Fibroblast of mammary gland (primary cell): ENCODE measurements at places on chromosomes 4 and X.
A peak's percentile ranks its signal among the peaks of the same experiment; 100 is the strongest.

DNA sequence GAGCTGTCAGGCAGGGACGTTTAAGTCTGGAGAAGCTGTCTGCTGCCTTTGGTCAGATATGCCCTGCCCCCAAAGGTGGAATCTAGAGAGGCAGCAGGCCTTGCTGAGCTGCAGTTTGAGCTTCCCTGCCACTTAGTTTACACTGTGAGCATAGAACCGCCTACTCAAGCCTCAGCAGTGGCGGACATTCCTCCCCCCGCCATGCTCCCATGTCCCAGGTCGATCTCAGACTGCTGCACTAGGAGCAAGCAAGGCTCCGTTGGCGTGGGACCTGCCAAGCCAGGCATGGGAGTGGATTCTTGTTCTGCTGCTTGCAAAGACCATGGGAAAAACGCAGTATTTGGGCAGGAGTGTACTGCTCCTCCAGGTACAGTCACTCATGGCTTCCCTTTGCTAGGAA lies 24.3 kb downstream of the PLK4 start:
- no peak for DNase-seq

- no peak for DNase-seq
Observed at GRCh38 chr4:46934726-46935125, 25.7 kb upstream of the COX7B2 start.

- DNase-seq = no peak
Observed at GRCh38 chr4:68209003-68209402, 36.5 kb downstream of the TMPRSS11B start.

DNA sequence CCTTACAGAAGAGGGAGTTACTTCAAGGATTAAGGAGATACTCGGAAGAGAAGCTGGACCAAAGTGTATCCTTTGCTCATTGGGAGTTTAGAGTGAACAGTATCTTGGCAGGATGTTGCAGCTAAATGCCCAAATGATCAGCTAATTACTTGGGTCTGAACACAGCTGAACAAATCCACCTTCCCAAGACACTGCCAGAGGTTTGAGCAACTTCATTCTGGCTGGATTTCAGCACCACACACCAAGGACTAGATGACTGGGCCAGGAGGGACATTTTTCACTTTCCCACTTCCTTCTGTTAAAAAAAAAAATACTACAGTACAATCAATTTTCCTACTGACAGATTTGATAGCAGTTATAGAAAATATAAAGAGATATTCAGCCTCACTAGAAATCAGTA lies 324.6 kb downstream of the MID1IP1 start:
- DNase-seq = no peak

GRCh38 chrX:27555514-27555913 lies 34.6 kb upstream of the DCAF8L2 start:
- peak; percentile 1 for DNase-seq

GRCh38 chrX:52933976-52934703 lies 24.2 kb downstream of the FAM156A start:
- no peak for DNase-seq

DNA sequence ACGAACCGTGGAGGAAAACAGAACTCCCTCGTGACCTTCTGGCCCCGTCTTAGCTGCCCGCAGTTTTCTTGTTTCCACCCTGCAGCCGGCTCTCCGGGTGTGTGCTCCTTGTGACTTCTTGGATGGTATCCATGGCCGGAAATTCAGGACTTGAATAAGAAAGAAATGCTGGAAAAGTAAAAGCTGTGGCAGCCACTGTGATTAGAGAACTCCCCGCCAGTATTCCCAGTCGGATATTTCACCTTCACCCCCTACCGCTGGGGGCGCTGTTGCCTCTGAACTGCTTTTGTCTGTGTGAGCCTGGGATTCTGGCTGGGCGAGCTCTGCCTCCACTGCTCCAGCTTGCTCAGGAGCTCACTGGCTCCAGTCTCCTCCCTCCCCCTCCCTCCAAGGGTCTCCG lies 41.5 kb upstream of the CYP4V2 start:
- peak; percentile 42 for DNase-seq

DNA sequence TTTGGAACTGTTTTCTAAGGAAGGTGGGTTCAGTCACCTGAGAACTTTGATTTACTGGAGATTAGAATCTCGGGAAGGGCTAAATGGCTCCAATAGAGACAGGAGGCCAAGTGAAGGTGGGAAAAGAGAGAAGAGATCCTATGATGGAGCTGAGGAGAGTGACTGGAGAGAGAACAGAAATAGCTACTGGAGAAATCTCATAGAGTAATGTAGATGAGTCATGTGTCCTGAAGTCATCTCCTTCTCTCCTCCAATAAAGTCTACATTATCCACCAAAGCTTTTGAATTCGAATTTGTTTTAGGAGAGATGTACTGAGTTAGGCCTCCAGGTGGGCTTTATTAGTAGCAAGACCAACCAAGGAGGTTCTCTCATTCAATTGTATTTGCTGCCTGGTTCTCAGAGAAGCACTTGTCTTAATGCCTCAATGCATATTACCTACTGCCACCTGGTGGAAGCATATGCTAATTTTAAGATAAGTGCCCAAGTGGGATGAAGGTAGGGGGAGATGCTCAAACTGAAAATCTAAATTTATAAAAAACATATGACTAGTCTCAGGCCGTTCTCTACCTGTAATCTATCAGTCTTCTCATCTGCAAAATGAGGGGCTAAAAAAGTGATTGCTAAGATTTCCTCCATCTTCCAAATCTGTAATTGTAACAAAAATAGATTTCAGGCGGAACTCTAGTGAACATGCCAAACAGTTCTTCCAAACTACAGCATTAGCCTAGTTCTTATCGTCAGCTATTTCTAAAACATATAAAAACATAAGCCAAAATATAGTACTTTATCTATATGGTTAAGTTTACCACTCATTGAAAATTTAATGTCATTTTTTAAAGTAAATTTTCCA lies 24.4 kb downstream of the TXK start:
- DNase-seq = peak; percentile 49

DNA sequence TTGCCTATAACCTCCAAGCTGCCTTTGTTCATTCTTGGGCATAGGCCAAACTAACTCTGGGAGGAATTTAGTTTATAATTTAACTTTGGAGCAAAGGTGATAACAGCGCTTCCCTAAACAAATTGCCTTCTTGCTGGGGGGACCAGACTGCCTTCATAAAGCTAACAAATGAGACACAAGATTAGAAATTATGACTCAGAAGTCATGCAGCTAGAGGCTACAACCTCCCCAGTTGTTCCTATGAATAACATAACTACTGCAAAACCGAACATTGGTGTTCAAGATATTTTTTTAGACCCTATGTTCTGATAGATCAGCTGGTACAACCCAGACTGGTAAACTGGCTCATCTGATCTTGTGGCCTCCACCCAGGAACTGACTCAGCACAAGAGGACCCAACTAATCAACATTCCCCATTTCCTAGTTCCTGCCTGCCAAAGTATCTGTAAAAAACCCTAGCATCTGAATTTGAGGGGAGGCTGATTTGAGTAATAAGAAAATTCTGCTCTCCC lies 22.0 kb upstream of the TMPRSS11B start:
- peak; percentile 20 for DNase-seq

- no peak for DNase-seq
Observed at GRCh38 chr4:131304686-131305085, 1844.4 kb upstream of the PCDH10 start.

GRCh38 chrX:78658845-78659744 lies at the start of gene RTL3:
Gene RTL3 (minus strand): TSS chrX:78659328. CDS start chrX:78658420, 908 bp downstream.
- peak; percentile 86 for DNase-seq

GRCh38 chr4:11622961-11623725 lies 194.4 kb upstream of the HS3ST1 start:
- no peak for DNase-seq

- DNase-seq = no peak
Observed at GRCh38 chr4:142566777-142567176, 279.3 kb downstream of the INPP4B start.

- no peak for DNase-seq
Observed at GRCh38 chr4:135192751-135193535, 991.4 kb upstream of the PABPC4L start.

DNA sequence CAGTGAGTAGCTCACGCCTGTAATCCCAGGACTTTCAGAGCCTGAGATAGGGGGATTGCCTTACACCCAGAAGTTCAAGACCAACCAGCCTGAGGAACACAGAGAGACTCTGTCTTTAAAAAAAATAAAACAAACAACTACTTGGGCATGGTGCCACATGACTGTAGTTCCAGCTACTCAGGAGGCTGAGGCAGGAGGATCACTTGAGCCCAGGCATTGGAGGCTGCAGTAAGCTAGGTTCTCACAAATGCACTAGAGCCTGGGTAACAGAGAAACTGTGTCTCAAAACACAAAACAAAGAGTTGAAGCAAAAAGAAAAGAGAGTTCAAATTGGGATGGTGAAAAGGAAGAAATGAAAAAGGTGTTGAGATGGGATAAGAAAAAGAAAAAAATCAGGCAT lies 10.8 kb downstream of the CAMK2D start:
- no peak for DNase-seq

GRCh38 chrX:68762766-68763165 lies 66.1 kb upstream of the EFNB1 start:
- no peak for DNase-seq

DNA sequence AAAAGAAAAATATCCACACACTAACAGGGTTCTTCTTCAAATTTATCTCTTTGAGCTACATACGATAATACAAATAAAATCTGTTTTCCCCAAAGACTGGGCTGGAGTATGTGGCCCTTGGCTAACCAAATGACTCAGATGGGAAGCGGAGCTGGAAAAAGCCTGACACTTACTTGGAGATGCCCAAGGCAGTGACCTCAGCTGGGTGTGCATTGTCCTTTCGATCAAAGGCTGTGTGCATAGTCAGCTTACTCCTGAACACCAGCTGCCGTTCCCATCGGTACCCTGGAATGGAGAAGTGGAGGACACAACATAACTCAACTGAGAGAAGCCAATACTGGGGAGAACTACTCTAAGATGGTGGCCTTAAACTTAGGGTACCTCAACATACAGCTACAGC lies 95.1 kb downstream of the CDS1 start:
- DNase-seq = peak; percentile 32

- no peak for DNase-seq
Observed at GRCh38 chr4:10272511-10272910, 155.9 kb upstream of the WDR1 start.

- DNase-seq = no peak
Observed at GRCh38 chrX:109487640-109488039, 5.8 kb upstream of the GUCY2F start.

- DNase-seq = peak; percentile 95
Observed at GRCh38 chrX:134603806-134604700, 54.2 kb downstream of the PLAC1 start.

DNA sequence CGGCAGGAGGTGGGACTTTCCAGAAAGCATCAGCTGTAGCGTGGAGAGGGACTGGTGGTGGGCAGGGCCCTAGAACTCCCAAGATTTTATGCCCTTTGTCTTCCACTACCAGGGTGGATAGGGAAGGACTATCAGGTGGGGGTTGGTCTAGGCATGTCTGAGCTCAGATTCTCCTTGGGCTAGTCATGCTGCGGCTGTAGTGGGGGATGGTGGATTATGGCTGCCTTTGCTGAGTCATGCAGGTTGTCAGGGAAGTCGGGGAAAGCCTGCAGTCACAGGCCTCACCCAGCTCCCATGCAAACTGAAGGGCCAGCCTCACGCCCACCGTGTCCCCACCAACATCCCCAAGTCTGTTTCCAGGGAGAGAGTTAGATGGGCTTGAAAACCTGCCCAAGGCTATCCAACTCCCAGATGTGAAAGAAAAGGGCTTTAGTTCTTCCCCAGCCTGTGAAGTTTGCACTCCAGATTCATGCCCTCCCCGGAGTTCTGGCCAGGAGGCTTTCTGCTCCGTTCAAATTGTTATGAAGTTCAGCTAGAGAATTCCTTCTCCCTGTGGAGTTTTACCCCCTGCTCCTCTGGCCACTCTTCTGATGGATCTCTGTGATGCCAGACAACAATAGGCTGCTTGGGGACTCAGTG lies 13.4 kb upstream of the MEPE start:
- DNase-seq = peak; percentile 80

DNA sequence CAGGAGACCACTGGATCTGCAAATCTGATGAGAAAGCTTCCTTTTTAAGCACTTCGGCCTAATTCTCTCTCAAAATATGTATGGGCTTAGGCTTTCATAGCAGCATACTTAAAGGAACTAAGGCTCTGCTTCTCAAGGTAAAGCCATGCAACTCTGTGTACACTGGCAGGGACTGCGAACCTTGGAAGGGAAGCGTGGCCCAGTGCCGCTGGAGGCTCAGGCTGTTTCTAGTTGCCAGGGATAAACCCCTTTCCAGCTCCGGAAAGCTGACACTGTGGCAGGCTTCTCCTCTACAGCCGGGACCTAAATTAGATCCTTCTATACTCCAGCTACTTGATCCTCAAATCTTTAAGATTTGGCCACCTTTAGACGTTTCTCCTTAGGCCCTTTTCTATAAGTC lies 1091.3 kb upstream of the TENM3 start:
- DNase-seq = no peak

DNA sequence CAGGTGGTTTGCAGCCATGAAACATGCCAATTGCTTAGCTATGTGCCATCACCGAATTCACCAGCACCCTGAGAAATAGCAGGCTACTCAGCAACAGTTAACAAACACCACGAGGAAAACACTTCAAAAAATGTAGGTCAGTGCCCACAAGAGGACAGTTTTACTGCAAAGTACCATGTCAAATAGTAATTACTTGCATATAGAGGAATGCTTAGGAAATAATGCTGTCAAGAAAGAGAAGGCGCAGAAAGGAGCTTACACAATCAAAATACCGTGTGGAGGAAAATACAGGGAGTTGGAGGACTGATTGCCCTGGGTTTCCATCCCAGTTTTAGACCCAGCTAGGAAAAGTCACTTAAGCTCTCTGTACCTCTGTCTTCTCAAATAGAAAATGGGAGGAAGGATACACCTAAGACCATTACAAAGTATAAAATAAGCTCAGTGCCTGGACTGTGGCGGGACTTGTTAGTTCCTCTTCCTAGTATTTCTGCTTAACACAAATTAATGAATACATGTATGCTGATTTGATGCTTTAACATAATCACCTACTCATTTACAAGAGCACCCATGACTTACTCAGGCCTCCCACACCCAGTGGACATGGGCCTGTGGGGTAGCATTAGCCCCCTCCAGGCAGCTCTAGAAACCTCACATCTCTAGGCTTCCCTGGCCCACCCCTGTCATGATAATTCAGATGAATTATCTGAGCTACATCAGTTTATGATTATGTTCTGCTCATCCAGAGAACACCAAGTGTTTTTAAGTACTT lies 44.5 kb upstream of the IL21 start:
- DNase-seq = no peak

GRCh38 chr4:184583738-184584502 lies 65.3 kb downstream of the CASP3 start:
- no peak for DNase-seq

- no peak for DNase-seq
Observed at GRCh38 chr4:81736324-81736723, 264.6 kb upstream of the RASGEF1B start.

- DNase-seq = no peak
Observed at GRCh38 chr4:75907966-75908365, 5.7 kb upstream of the PPEF2 start.
